ENCODE measurements at places on chromosomes 5 and 9. TPM values are rescaled to one million over a fixed set of nuclear protein-coding genes. Genes with fewer than 3 reads are reported as not detected.
A peak's percentile ranks its signal among the peaks of the same experiment; 100 is the strongest.

Gene FGF18
- 0.24 TPM for total RNA-seq

Gene SPATA6L
- 5.6 TPM for total RNA-seq

Gene QRFP
- not detected for total RNA-seq

DNA sequence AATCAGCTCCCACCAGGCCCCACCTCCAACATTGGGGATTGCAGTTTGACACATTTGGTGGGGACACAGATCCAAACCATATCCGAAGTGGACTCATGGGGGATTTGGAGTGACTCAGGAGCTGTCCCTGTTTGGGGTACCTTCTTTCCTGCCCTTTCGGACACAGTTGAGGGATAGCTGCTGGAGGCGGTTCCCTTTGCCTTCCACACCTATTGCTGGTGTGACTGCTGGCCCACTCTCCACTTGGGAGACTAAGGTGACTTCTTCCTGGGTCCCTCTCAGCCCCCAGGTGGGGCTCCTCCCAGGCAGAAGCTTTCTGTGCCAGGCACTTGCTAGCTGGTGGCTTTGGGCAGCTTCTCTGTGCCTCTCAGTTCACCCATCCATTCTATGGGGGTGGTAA, 26.6 kb downstream of the LAMC3 start:
- DNase-seq: no peak
- no peak overlapping the region for H3K27ac ChIP-seq
- no peaks in the 10 kb centered on the region for H3K27me3 ChIP-seq
- no peaks in the 10 kb centered on the region for H3K36me3 ChIP-seq

DNA sequence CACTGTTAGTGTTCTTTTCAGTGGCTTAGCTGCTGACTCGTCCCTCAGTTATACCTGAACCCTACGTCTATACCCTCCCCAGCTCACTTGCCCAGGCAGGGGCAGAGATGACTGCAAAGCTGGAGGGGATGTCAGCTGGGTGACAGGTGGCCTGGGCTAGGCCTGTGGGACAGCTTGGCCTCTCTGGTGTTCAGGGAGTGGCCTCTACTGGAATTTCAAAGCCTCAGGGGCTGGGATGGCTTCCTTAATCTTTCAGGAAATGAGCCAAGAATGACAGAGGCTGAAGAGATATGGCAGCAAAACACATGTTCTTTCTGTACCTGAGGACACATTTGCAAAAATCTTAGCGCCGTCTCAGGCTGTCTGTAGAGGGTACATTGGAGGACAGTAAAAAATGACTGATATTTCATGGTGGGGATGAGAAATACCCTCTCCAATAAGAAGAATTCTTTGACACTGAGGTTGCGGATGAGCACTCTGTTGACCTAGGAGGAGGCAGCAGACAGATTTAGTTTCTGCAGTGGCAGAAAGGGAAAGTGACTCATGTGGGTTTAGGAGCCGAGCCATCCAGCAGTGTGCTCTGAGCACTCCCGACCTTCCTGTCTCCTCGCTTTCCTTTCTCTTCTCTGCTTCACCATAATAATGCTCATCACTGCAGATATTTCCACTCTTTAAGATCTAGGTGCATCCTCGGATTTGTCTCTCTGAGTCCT, 54.4 kb downstream of the ENTREP1 start:
- no peaks in the 10 kb centered on the region for H3K36me3 ChIP-seq
- H3K27me3 ChIP-seq: no peaks in the 10 kb centered on the region
- H3K4me1 ChIP-seq: no peaks in the 10 kb centered on the region
- H3K27ac ChIP-seq: no peak overlapping the region

- H3K4me1 ChIP-seq: no peaks in the 10 kb centered on the region
- H3K27ac ChIP-seq: no peak overlapping the region
- no peaks in the 10 kb centered on the region for H3K27me3 ChIP-seq
- no peaks in the 10 kb centered on the region for H3K36me3 ChIP-seq
Observed at GRCh38 chr5:66358741-66359140, 214.6 kb downstream of the SREK1 start.

DNA sequence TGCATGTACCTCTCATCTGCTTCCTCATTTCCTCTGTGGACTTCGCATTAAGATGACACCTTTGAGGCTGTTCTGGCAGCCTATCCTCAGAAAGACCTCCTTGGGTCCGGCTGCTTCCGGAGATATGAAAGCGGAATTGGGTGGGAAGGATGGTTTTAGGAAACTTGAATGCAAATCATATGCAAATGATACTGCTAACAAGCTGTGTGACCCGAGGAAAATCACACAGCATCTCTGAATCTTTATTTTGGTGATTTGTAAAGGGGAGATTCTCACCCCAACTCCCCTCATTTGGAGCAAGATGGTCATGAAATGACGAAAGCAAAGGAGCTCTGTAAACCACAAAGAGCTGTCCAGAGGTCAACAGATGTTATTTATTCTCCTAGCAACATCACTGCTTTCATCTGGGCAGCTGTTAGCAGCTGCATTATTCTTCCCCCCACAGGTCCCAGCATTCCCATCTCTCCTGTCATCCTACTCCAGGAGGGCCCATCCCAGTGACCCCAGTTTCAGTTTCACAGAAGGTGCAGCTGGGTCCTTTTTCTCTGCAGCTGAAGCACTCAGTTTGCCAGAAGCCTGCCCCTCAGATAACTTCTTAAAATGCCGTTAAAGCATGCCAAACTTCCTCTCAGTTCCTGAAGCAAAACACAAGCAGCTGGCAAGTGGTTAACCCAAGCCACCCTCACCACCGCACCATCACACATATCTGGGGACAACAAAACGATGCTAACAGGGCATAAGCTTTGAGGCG, 269.5 kb downstream of the SEC61B start:
- no peaks in the 10 kb centered on the region for H3K4me1 ChIP-seq
- H3K4me3 ChIP-seq: no peak overlapping the region
- H3K36me3 ChIP-seq: no peaks in the 10 kb centered on the region
- no peaks in the 10 kb centered on the region for H3K27me3 ChIP-seq
- no peak for DNase-seq

DNA sequence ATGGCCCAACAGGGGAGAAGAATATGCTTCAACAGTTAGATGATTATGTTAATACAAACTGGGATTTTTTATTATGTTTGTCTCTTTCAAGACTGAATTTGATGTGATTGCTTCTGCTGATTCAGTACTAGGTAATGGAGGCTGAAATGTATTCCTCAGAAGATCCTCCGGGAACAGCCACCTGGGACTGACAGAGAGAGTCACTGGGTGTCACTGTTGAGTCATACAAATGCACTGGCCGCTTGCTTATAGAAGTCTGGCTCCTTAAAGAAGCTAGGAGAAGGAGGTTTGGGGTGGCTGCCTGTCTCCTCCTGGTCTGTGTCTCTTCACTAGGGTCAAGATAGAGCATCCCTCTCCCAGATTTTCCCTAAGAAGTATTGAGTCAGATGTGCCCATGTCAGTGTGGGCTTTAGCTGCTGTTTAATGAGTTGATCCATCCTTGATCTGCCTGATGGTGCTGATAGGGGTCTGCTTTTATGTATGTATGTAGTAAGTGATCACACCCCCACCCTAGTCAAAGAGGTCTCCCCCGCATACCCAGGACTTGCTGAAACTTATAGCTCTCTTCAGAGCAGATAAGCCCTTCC, 773.4 kb downstream of the BRINP1 start:
- H3K27ac ChIP-seq: no peak overlapping the region
- H3K36me3 ChIP-seq: no peaks in the 10 kb centered on the region
- DNase-seq: no peak
- H3K4me1 ChIP-seq: no peaks in the 10 kb centered on the region

GRCh38 chr5:74072646-74073045, 446.6 kb downstream of the ARHGEF28 start:
- no peak overlapping the region for H3K4me3 ChIP-seq
- no peaks in the 10 kb centered on the region for H3K36me3 ChIP-seq
- H3K27me3 ChIP-seq: no peaks in the 10 kb centered on the region

DNA sequence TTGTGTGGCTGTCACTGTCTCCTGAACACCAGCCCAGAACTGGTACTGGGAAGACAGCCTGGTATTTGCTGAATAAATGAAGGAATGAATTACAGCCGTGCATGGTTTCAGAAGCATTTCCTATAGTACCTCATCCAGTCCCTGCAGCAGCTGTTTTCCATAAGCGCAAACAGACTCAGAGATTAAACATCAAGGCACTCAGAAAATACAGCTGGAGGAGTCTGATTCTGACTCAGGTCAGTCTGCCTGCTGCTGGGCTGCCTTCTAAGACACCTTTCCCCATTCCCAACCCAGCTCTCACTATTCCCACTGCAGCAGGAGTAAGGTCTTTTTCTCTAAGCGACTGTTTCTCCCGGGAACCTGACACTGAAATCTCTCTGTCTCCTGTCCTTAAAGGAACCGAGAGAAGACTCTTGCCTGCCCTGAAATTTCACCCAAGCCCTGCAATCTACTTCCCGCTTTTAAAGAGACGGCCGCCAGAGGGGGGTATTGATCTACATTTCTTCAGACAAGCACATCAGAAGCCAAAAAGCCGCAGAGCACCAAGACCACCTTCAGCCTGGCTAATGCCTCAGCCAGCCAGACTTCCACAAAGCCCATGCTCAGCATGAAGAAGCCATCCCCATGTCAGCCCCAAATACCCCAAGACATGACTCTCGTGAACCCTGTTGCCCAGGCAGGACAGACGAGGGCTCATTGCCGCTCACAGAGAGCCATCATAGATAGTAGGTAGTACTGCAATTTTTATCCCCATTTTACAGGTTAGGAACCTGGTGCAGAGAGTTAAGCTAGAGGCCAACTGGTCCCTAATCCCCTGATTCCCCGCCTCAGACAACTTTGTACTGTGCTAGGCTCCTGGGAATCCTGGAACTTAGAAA, 5.4 kb upstream of the FOXI1 start:
- H3K4me1 ChIP-seq: no peaks in the 10 kb centered on the region
- no peak overlapping the region for H3K4me3 ChIP-seq
- DNase-seq: peak; percentile 65
- H3K27ac ChIP-seq: no peak overlapping the region

DNA sequence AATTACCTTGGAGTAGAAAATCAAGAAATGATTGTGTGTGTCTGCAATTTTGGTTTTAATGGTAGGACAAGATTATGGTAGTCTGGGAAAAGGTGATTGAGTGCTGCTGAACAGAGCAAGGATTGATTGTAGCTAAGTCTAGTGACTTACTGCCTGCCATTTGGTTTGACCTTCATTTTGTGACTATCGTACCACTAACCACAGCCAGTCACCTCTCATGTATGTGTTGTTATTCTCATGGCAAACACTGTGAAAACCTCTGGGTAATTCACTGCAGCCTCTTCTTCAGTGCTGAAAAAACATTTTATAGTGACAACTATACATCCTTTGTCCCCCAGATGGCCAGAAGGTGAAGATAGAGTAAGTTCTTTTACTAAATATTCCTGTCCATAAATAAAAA, 37.5 kb downstream of the CTNNA1 start:
- H3K4me3 ChIP-seq: no peak overlapping the region
- H3K36me3 ChIP-seq: no peaks in the 10 kb centered on the region
- H3K27me3 ChIP-seq: no peaks in the 10 kb centered on the region
- peaks cover 6% of the 10 kb centered on the region for H3K4me1 ChIP-seq
- no peak for DNase-seq
- H3K27ac ChIP-seq: no peak overlapping the region

DNA sequence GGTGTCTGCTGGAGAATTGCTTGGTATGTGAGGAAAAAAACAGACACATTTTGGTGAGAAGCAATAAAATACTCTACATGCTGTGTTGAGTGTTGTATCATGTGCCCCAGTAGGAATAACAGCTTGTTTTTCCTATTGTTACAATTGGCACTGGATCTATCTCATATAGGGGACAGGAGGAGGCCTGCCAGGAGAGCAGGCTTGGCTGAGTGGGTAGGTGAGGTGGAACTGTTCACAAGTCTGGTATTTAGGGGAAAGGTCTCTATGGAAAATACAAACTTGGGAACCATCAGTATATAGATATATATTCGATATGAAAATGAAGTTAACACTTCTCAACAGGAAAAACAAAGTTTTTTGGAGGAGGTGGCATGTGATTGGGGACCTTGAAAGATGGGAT, 9.5 kb upstream of the SH3TC2 start:
- H3K4me1 ChIP-seq: no peaks in the 10 kb centered on the region
- no peak for DNase-seq
- no peak overlapping the region for H3K27ac ChIP-seq
- no peaks in the 10 kb centered on the region for H3K27me3 ChIP-seq
- H3K36me3 ChIP-seq: no peaks in the 10 kb centered on the region

GRCh38 chr5:141649972-141650371, 1.2 kb downstream of the FCHSD1 start:
- peak overlapping the region; percentile 62 for H3K4me3 ChIP-seq
- DNase-seq: no peak
- peaks cover 19% of the 10 kb centered on the region for H3K4me1 ChIP-seq
- peaks cover 17% of the 10 kb centered on the region for H3K36me3 ChIP-seq
- peak overlapping the region; percentile 75 for H3K27ac ChIP-seq
